Posterior vena cava (tissue), 2 donors: ENCODE measurements at places on chromosomes 1 and 21. TPM values are rescaled to one million over a fixed set of nuclear protein-coding genes. Genes with fewer than 3 reads are reported as not detected.

DNA sequence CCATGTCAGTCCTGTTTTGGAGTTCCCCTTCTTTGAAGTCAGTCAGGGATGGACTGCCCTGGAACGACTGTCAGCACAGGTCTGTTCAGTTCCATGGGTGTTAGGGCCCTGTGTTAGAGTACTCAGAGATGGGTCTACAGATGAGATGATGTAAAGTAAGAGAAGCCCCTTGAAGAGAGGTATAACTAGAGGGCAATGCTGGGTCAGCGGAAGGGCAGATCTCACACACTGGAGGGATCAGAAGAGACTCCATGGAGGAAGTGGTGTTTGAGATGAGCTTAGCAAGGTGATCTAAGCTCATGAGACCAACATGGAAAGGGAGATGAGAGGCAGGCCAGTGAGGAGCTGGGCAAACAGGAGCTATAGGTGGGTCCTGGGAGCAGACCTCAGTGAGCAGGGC lies 7.6 kb downstream of the PPFIA4 start:
- no peak for DNase-seq

Gene BRINP3
- total RNA-seq = not detected

GRCh38 chr1:232351335-232351734 lies 278.6 kb downstream of the SIPA1L2 start:
- DNase-seq = no peak

Gene OR6K3
- not detected for total RNA-seq

Gene LEFTY1
- total RNA-seq = 0.28 TPM

- no peak for DNase-seq
Observed at GRCh38 chr1:56061824-56062223, 517.5 kb downstream of the PLPP3 start.

DNA sequence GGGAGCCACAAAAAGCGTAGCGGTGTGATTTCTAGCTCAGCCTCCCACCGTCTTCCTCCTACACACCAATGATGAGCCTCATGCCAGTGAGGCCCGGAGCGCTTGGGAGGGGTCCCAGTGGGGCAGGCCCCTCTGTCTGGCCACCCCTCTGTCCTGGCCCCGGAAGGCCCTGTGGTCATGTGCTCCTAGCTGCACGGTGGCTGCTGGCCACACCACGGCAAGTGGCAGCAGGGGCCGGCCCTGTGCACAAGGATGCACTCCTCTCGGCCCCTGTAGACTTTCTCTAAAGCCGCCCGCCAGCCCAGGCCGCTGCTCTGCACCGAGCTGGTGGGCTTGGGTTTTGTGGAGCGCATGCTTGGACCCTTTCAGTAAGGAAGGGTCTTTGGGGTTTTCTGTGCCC lies 53.6 kb downstream of the KCNAB2 start:
- DNase-seq = no peak

Gene RGS7
- not detected for total RNA-seq

Gene S100A9
- total RNA-seq = 158 TPM

GRCh38 chr1:229629261-229629660 lies 3.2 kb downstream of the URB2 start:
- no peak for DNase-seq

- no peak for DNase-seq
Observed at GRCh38 chr1:150809651-150810050, 1.6 kb upstream of the CTSK start.

- no peak for DNase-seq
Observed at GRCh38 chr1:204255966-204256365, 42.2 kb upstream of the GOLT1A start.

DNA sequence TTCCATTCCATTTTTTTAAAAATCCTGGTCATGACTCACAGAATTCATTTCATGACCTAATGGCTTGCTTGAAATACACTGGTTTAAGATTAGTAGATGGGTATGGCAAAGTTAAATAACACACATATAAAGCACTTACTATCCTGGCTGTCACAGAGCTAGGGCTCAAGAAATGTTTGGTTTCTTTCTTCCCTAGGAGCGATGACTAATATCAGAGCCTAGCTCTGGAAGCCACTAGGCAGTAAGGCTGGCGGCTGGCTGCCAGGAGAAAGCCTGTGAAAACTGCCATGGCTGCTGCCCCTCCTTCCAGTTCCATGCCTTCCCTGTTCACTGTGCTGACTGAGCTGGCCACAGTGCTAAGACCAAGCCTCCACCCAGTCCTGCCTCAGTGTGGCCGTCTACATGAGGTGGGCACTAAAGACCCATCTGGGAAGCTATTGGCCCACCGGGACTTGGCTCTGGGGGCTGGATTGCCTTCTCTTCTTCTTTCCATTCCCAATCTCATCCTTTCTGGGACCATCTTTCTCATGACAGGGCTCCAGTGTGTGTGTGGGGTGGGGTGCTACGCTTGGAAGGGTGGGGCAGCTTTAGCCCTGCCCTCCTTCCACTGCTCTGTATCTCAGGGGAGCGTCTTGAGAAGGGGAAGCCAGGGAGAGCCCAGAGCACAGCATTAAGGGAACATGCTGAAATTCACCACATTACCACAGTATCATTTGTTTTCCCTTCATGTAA lies 10.8 kb upstream of the ASCL5 start:
- peak; percentile 92 for DNase-seq

GRCh38 chr1:112196731-112197130 lies 199.3 kb upstream of the CTTNBP2NL start:
- DNase-seq = no peak

GRCh38 chr1:149884433-149885338 lies 14.7 kb upstream of the BOLA1 start:
- no peak for DNase-seq

DNA sequence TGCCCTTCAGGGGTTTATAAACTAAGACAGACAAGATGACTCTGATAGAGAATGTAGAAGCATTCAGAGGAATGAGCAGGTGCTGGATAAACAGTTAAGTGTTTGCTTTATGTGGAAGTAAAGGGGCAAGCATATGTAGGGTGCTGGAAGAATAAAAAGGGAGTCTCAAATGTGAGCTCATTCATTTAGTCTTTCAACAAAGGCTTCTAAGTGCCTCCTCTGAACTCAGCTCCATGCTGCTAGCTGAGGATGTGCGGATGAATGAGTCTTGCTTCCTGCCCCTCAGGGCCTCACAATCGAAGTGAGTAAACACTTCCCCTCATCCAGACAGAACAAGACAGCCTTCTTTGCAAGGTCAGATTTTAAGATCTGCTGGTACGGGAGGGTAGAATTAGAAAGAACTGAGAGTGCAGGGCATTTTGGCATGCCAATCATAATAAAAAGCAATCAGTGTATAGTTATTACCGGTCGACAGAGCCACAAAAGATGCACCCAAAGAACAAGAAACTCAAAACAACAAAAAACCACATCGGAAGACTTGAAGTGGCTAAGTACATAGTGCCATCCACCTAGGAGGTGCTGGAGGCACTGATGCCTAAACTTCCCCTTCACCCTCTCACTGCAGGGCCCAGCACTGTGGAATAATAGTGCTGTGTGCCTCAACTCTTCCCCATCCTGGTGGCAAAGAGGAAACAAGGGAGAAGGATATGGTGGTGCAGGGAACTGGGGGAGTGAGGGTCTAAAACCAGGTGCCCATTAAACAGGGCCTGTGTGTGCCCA lies 69.8 kb downstream of the TNR start:
- DNase-seq = no peak

DNA sequence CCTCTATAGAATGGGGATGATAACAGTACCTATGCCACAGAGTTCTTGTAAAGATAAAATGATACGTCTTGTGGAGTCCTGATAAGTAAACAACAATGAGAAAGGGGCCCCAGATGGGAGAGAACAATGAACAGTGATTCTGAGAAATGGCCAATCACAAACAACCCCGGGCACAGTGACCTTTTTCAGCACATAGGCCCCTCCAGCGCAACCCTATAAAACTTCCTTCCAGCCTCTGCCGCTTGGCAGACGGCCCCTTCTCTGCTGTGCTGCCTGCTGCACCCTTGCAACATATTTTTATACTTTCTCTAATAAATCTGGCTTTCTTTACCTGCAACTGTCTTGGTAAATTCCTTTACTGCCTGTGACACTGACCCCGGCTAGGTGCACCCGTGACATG lies 8.9 kb downstream of the RCAN1 start:
- DNase-seq = no peak
